Caki2 (cell line): ENCODE measurements at places on chromosomes 12 and 14.

- DNase-seq: no peak
These were observed 25.7 kb downstream of the NTN4 start for GRCh38 chr12:95764848-95765247.

- peak; percentile 26 for DNase-seq
These were observed 134.4 kb upstream of the GRIP1 start for GRCh38 chr12:66813137-66813892.

DNA sequence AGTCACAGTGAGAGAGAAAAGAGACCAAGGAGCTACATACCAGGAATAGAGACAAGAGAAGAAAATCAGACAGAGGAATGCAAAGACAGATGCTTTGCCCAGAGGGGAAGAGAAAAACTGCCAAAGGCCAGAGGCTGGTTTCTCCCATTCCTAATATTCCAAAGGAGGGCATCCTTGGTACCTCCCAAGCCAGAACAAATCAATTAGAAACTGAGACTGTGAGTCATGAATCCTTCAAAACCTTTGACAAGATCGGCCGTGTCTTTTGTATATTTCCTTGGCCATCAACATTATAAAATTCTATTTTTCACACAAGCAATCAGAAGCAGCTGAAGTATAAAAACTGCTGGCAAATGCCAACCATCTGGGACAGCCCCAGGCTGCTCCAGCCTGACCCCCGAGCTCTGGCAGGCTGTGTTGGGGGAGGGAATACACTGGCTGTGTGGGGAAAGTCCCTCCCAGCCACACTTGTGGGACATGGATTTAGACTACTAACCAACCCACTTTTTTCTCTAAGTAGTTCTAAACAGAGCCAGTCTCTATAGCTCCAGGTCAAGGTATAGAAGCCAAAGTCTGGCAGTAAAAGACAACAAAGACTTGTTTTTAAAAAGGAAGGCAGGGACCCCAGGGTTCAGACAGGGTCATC lies 13.7 kb downstream of the POMT2 start:
- peak; percentile 17 for DNase-seq

DNA sequence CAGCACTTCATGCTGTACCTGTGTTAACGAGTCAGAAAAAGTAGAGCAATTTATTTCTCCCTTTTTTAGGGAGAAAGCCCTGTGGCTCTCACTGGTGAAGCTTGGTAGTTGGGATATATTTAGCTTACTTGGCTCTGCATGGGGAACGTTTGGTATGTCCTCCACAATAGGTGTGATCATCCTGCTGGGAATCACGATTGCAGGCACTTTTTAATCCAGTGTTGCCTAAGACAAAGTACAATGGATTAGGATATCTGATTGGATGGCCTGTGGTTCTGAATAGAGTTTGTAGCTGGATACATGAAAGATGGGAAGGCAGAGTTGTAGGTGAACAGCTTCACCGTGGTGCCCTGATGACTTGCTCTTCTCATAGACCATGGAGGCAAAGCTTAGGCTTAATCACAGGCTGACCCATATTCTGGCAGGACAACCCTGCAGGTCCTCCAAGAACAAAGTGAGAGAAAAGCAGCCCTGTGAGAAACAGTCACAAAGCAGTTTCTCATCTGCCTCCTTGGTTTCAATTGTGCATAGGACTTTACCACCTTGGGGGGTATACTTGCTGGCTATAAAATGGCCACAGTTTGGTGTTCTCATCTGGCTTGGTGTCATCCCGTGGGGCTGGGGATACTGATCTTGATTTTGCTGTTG lies 7.5 kb downstream of the RESF1 start:
- no peak for DNase-seq

DNA sequence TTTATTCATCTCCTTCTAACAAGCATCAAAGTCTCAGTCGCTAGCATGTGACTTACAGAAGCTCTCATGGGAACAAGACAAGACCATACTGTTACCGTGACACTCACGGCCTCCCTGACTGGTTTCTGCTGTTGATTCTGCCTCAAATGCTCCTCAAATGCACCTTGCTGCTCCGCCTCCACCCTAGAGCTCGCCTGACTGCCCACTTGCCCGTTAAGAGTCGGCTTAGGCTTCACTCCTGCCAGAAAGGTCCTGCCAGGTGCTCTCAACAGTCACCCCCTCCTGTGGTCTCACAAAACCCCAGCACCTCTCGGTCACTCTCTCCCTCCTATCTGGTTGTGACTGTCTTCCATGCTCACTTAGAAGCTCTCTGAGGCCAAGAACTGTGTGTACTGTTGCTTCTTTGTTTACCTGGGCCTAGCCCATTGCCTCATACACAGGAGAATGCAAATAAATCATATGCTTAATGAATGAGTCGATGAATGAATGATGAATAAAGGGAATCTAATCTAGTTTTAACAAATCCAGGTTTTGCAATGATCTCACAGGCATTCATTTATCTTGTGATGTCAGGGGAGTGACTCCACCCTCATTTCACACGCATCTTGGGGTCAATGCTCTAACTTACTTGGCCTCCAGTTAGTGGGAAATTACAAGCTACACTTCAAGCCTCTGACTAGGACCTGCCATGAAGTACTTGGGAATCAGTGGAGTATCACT lies 41.3 kb downstream of the SSH1 start:
- peak; percentile 31 for DNase-seq

DNA sequence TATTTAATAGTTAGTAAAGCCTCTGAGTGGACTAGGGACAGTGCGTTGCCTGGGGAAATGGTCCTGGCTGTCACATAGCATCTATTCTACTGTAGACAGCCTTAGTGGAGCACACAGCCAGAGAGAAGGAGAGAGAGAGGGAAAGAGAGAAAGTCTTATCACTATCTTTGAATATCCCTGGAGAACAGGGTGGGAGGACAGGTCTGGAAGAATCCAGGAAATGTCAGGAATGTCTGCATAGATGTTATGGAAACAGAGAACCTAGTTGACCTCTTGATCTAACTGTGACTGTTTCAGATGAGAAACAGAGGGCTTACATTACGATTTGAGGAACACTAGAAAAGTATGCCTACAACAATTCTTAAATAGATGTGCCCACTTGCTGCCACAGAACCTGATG lies 92.8 kb downstream of the SLC15A5 start:
- no peak for DNase-seq

DNA sequence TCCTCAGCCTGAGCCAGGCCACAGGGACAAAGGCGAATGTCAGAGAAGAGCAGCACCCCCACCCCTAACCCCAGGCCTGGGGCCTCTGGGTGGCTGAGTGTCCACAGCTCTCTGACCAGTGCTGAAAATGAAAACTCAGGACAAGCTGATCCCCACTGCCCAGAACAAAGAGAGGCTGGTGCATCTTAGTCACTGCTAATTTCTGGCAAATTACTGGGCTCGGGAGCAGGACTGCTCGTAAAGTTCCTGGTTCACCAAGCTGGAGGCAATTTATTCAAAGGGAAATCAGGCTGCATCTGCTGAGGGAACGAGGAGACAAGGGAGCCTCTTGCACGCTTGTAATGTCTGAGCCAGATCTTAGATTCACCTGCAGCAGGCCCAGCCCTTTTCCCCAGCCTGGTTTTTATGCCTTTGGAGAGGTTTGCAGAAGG lies 43.2 kb downstream of the CALM1 start:
- DNase-seq: no peak

- peak; percentile 8 for DNase-seq
These were observed at the start of gene GALNT16 for GRCh38 chr14:69259527-69260189. TSS of gene GALNT16 (plus strand) at chr14:69260158. CDS start at chr14:69260291, 133 bp downstream.

DNA sequence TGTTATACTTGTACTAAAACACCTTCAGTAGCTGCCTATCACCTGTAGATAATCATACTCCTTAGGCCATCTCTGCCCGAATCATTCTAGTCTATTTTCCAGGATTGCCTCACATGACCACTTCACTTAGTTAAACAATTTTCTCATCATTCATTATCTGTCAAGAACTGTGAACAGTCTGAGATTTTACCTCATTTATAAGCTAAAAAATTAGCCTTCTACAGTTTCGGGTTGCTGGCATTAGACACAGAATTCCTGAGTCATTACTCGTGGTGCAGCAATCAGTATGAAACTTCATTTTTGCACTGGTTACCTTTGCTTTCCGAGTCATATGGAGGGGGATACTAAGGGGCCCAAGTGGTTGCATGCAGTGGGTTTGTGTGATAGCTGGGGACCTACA lies 57.6 kb upstream of the OTOGL start:
- no peak for DNase-seq

- DNase-seq: no peak
These were observed 17.9 kb upstream of the PLEKHG6 start for GRCh38 chr12:6292606-6293005.

DNA sequence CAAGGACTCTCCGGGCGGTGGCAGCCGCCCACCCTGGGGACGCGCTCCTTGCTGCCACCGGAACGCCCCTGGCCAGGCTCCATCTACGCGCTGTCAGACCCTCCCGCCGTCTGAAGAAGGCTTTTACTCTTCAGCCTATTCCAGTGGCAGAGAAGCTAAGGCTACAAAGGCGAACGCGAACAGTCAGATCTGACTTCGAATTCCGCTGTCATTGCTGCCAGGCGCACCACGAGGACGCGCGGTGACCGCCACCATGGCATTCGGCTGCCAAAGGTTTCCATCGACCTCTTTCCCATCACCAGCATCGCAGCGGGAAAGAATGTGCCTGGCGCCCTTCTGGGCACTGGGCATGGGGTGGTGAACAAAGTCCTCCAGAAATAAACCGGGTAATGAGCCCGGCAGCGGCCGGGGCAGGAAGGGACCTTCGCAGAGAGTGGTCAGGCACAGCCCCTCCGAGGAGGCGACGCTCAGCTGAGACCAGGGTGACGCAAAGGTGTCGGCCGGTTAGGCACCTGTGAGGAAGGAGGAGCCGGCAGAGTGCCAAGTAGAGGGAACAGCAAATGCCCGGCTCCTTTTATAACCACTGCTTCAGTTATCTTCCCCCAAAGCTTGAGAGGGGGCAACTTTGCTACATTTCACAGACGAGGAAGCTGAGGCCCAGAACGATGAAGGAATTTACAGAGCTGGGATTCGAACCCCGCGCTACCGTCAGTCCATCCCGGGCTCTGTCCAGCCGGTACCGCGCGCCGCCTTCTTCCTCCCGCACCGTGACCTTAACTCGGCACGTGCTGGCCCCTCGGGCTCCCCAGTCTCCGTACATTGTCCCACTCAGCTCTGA lies 1.9 kb upstream of the RFX4 start:
- DNase-seq: no peak

- no peak for DNase-seq
These were observed 12.8 kb upstream of the FGF23 start for GRCh38 chr12:4392223-4392742.

GRCh38 chr12:24768415-24768814 lies 180.5 kb downstream of the BCAT1 start:
- DNase-seq: no peak

DNA sequence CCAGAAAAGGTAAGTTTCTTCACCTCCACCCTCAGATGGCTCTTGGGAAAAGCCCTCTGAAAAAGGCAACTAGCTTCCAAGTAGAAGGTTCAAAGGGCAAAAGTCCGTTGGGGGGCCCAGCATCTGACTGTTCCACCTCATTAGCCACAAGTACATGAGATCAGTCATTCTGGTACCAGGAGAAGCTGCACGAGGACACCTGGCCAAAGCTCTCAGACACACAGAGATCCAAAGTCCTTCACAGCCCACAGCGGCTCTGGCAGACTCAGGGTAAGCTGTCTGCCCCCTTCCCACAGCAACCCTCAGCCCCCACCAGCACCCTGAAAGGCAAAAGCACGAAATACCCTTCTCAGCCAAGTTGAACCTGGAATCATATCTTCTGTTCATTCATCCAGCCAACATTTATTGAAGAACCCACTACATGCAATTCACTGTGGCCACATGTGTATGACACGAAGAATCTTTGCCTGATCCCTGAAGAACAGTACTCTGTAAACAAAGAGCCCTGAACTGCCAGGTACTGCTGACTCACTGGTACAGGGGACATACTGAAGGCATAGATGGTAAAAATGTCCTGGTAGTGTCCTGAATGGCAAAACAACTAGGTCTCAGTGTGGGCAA lies 19.0 kb downstream of the SLC7A7 start:
- peak; percentile 26 for DNase-seq

DNA sequence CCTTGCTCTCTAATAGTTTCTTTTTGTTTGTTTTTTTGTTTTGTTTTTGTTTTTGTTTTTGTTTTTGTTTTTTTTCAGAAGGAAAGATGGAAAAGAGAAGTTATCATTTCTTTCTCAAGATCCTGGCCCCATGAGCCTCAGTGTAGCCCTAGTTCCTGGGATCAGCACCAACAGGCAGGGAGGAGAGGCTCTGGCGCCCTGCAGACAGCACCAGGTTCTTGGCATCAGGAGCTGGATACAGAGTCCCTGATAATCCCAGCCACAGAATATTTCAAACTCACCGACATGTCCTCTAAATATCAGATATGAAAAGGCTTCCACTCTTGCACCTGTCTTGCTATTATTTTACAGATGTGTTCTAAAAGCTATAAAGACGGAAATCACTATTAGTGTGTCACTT lies 52.7 kb downstream of the FOXN3 start:
- DNase-seq: no peak

GRCh38 chr12:57872362-57872761 lies 25.8 kb upstream of the CTDSP2 start:
- no peak for DNase-seq

DNA sequence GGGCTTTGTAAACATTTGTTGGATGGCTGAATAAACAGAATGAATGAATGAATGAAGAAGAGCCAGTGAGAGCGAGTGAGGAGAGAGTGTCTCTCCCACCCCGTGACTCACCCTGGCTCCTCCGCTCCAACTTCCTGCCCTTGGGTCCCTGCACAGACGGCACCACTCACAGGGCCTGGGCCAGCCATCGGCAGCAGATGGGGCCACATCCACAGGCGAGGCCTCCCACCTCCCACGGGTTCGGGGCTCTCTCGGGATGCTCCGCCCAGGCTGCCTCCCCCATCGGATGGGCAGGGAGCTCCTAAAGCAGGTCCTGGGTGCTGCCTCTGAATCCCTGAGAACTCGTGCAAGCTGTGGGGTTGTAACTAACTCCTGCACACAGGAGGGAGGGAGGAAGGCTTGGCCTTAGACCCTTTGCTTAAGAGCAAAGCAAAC lies 41.3 kb downstream of the CCNK start:
- DNase-seq: no peak

DNA sequence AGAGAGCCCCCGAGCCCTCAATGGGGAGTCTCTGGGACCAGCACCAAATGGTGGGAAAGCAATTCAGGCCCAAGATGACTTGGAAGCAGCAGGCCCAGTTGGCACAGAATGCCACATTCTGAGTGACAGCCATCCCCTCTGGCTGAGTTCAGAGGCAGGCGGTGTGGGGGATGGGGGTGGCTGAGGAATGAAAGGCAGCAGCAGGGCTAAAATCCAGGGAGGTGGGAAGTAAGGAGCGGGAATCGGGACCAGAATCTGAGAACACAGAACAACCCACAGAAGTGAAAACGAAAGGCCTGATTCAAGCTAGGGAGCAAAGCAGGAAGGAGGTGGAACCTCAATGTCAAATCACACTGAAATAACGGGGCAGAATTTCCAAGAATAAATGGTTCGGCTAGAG lies 171.2 kb downstream of the CALM1 start:
- DNase-seq: no peak

GRCh38 chr12:28294300-28294699 lies 104.0 kb downstream of the CCDC91 start:
- peak; percentile 23 for DNase-seq

DNA sequence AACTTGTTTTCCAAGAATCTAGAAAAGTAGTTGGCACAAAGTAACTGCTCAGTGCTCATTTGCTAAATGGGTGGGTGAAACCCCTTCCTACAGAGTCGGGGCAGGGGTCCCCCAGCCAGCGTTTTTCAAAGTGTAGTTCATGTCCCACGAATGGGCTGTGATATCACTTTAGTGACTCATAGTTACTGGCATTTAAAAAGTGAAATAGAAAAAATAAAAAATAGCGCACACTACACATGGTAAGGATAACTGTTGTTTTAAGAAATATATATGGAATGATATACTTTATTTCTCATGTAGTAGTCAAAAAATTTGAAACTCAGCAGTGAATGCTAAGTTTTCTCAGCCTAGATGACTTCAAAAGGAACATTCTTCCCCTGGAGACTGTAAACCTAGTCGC lies 250.4 kb downstream of the CHST11 start:
- no peak for DNase-seq
